ENCODE measurements at places on chromosomes 2 and 18. TPM values are rescaled to one million over a fixed set of nuclear protein-coding genes. Genes with fewer than 3 reads are reported as not detected.

GRCh38 chr2:104781151-104781550 lies 72.8 kb upstream of the POU3F3 start:
- DNase-seq, result no peak

GRCh38 chr18:1846640-1847039 lies 724.7 kb downstream of the METTL4 start:
- DNase-seq, result no peak

Gene IL36A
- 54.9 TPM for total RNA-seq

Gene FABP1
- not detected for total RNA-seq

GRCh38 chr2:239544143-239544917 lies 143.5 kb upstream of the HDAC4 start:
- DNase-seq, result no peak

Gene UPP2
- not detected for total RNA-seq

Gene SDC1
- 757 TPM for total RNA-seq

Gene LOXHD1
- total RNA-seq, result not detected

- DNase-seq, result no peak
Observed at GRCh38 chr2:239959059-239959971, 65.8 kb downstream of the NDUFA10 start.

- DNase-seq, result no peak
Observed at GRCh38 chr18:24763765-24764513, 303.5 kb downstream of the HRH4 start.

GRCh38 chr18:78743078-78743477 lies 236.5 kb upstream of the SALL3 start:
- DNase-seq, result no peak

DNA sequence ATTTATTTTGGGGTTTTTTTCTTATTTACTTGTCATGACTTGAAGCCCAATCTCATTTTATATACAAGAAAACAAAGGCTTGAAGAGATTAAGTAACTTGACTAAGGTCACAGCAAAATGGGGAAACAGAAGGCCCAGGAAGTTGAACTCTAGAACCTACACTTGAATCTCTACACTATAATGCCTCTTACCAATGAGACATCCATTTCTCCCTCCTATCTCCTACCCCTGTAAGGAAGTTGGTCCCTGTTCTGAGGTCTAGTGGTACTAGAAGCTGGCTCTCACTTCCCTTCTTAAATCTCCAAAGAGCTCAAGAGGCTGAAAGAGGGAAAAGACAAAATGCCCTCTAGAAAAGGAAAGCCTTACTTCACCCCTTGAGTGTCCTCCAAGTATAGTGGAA lies 25.5 kb upstream of the IHH start:
- DNase-seq, result no peak

- no peak for DNase-seq
Observed at GRCh38 chr18:3391704-3392466, 58.1 kb upstream of the TGIF1 start.

- no peak for DNase-seq
Observed at GRCh38 chr2:207283356-207283755, 117.6 kb upstream of the KLF7 start.

Gene SF3B6
- 91.3 TPM for total RNA-seq

Gene HOXD4
- 2.5 TPM for total RNA-seq

DNA sequence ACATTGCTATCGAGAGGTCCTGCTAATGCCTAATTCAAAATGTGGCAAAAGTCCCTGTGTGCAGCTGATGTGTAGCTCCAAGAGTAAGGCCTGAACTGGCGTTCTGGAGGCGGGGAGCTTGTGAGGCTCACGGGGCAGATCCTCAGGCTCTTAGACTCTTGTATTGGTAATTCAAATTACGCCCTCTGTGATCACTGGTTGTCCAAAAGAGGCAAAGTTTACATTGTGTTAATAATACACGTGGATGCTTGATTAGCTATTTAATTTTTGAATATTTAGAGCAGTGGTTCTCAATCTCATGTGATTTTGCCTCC lies 12.4 kb upstream of the CRYGA start:
- no peak for DNase-seq

- DNase-seq, result no peak
Observed at GRCh38 chr18:28143725-28144124, 33.2 kb downstream of the CDH2 start.

Gene MREG
- total RNA-seq, result 37.4 TPM

- DNase-seq, result no peak
Observed at GRCh38 chr18:7567474-7568425, 634 bp downstream of the PTPRM start.

DNA sequence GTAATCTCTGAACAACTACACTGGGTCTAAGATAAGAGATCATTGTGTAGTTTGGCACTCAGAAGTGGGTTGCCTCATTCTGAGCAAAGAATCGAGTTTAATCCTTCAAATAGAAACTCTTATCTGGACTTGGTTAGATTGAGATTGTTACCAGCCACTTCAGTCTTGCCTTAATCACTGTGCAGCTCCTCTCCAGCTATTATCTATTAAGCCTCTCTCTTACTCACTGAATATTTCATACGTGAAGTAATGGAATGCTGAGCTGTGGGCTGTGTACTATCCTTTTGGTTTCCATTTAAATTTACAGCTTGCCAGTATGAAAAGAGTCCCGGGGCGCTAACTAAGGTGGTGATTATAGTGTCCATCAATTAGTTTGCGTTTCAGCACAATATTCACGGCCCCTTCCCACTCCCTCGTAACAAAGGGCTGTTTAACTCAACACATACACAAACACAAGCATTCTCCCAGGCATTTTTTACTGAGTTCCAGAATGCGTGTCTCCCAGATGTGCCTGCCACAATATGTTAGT lies 65.7 kb upstream of the NCKAP5 start:
- DNase-seq, result no peak

GRCh38 chr2:172705352-172705751 lies 30.3 kb upstream of the RAPGEF4 start:
- no peak for DNase-seq

Gene SP140
- total RNA-seq, result 2.3 TPM

Gene PLEK
- total RNA-seq, result 8.2 TPM

GRCh38 chr18:47883771-47884413 lies 46.6 kb downstream of the SMAD2 start:
- no peak for DNase-seq

- no peak for DNase-seq
Observed at GRCh38 chr2:26883956-26884355, 36.0 kb downstream of the DPYSL5 start.
